NCI-H146 (cell line): ENCODE measurements at places on chromosomes 6 and 20.

DNA sequence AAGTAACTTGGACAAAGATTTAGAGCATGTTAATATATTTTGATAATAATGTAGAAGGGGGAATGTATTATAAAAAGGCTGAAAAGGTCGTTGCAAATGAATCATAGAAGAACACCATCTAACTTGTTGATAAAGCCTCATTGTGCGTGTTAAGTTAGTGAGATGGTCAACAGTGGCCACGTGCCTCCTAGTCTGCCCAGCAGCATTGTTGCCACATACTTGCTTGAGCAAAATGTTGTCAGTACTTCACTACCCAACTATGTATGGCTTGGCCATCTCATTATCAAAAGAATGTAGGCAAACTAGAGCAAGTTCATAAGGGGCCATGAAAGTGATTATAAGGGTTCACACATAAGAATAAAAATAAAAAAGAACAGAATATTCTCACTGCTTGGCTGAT, 84.6 kb downstream of the PHACTR1 start:
- DNase-seq, result no peak

GRCh38 chr20:41701588-41702348, 83.6 kb upstream of the CHD6 start:
- peak; percentile 30 for DNase-seq

- no peak for DNase-seq
Measured at GRCh38 chr6:67736161-67736560, 898.9 kb upstream of the ADGRB3 start.

GRCh38 chr6:108348655-108349349, 53.9 kb downstream of the AFG1L start:
- no peak for DNase-seq

DNA sequence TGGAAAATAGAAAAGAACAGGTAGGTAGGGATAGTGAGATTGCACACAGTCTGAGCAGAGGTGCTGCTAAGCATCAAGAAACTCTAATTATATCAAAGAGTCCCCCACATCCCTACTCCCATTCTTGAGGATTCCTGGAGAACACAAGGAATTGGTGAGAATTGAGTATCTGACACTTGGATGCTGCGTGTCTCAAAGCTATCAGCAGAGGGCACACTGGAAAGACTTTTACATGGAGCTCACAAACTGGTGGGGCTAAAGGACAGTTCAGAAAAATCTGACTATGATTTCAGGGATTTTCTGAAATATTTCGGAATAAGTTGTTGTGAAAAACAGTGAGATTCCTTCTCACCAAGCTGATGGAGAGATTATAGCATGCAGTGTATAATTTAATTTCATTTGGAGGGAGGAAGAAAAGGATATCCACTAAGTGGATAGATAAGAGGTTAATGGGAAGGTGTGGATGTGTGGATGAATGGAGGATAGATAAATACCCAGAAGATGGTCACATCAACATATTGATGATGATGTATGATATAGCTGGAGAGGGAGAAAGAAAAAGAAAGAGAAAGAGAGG, 215.4 kb upstream of the DEFB112 start:
- no peak for DNase-seq

DNA sequence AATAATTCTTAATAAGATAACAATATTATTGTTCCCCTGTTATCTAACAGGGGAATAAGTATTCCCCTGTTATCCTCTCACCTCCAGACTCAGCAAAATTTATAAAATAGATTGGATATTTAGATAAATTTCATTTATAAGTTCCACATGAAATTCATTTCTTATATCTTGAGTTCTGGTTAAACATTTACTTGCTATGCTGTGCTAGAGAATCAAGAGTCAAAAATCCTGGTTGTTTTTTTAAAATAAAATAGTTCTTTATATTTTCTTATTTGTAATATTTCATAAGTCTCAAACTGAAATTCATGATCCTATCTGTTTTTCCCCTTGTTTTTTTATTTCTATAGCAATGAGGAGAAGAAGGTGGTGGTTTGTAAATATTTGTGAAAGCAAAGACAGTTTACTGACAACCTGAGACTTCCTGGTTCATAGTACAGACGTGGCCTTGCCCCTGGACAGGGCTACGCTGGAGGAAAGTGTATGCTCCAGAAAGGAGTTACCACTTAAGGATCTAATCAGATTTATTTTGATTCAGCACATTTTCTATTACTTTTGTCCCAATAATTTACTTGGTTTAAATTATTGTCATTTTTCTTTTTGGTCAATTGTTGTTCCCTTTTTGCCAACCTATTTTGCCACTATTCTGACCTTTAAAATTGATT, 37.8 kb upstream of the MARCKS start:
- DNase-seq, result no peak

GRCh38 chr6:63685446-63686379, 50.1 kb downstream of the PHF3 start:
- DNase-seq, result no peak

DNA sequence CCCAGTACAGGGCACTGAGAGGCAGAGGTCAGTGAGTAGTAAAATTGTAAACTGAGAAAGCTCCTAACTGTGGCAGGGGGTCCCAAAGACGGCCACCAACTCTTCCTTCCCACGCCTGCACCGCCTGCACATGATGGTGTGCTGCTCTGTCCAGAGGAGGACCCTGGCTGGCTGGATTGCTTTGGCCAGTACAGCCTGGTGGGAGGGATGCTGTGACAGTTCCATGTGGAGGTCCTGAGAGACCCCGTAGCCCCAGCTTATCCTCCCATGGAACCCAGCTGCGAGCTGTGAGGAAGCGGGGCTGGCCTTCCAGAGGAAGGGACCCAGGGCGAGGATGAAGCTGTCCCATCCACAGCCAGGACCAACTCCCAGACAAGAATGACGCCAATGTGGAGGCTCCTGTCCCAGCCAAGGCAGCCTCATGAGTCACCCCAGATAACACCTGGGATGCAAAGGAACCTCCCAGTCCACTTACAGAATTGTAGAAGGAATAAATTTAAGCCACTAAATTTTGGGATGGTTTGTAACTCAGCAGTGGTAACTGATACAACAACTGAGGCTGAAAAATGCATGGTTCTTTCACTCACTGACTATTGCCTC, 2.0 kb upstream of the ACSS1 start:
- DNase-seq, result no peak
